ENCODE measurements at places on chromosomes 16 and 17.
A peak's percentile ranks its signal among the peaks of the same experiment; 100 is the strongest.

DNA sequence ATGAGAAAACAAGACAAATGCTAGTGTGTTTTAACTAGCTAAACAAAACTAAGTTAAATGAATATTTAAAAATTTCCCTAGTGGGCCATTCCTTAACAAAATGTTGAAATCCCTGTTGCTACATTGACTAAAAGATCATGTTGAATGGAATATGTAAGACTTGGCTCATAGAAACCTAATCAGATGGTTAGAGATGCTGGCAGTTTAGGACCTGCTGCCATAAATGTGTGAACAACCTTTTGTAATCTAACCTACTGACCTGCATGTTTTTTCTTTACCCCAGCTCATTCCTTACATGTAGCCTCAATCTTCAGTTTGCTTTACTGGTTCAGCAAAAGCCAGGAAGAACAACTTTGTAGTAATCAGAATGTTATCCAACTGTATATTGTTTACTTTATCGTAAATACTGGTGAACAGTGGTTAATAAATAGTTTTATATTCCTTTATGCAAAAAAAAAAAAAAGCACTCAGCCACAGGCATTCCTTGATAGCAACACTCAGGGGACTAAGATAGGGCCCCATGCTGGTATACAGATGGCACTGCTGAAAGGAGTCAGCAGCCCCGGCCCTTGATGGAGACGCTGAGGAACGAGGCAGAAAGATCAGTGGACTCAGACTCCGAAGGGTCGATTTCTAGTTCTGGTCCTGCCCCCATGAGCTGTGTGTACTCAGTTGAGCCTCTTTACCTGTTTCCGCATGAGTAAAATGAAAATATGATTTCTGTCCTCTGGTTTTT is 78.2 kb downstream of the MARF1 start:
- no peak for DNase-seq

DNA sequence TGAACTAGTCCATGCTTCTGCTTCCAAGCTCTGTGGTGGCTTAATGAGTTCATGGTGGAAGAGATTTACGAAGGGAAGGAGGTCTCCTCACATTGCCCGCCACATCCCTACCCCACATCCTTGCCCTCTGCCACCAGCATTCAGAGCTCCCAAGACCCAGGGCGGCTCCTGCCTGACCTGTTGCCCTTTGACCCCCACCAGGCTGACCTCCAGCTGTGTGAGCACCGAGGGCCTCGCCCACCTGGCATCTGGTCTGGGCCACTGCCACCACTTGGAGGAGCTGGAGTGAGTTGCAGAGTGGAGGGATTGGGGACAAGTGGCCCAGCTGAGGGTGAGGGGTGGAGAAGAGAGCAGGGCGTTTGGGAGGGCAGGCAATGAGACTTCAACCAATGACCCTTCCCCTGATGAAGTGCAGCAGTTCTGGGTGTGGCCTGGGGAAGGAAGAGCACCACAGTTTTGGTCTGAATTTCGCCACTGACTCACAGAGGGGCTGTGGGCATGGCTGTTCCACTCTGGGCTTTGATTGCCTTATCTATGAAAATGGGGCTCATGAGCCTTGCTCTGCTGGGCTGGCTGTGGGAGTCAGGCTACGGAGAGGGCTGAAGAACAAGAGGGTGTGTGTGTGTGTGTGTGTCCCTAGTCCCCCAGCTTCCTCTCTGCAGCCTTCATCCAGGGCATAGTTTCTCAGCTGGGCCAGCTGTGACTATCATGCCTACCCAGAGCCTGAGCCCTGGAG is 22.6 kb upstream of the CPNE2 start:
- DNase-seq, result no peak

DNA sequence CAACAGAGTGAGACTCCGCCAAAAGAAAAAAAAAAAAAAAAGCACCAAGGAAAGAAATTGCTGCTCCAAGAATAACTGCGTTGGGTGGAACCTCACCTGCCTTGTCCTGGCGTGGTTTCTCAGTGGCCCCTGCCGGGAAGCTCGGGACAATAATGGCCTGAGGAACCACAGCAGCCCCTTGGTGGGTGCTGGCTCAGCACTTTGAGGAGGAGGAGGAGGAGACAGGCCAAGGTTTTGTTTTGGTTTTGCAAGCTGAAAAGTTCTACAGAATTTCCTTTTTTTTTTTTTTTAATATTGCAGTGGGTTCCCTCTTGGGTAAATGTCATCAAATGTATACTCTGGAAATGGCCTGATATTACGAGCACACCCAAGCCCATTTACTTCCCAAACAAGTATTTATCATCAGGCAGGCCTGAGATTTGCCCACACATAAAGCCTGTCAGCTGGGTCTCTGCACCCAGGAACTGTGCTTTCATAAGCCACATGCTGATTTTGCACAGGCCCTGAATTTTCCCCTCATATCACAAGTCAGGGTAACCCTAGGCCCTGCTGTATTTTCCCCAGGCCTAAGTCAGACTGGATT is 78.3 kb downstream of the SOCS1 start:
- no peak for DNase-seq

DNA sequence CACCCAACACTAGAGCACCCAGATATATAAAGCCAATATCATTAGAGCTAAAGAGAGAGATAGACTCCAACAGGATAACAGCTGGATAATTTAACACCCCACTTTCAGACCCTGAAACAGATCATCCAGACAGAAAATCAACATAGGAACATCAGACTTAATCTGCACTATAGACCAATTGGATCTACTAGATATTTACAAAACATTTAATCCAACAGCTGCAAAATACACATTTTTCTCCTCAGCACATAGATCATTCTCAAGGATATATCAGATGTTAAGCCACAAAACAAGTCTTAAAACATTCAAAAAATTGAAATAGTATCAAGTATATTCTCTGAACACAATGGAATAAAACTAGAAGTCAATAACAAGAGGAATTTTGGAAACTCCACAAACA is 4.1 kb upstream of the CCL13 start:
- DNase-seq, result no peak

- DNase-seq, result no peak
These were observed 5.0 kb downstream of the FHOD1 start for GRCh38 chr16:67242138-67242730.

- no peak for DNase-seq
These were observed 1.4 kb upstream of the SLFN5 start for GRCh38 chr17:35241520-35241919.

GRCh38 chr16:78463591-78463990 is 364.1 kb downstream of the WWOX start:
- DNase-seq, result no peak

DNA sequence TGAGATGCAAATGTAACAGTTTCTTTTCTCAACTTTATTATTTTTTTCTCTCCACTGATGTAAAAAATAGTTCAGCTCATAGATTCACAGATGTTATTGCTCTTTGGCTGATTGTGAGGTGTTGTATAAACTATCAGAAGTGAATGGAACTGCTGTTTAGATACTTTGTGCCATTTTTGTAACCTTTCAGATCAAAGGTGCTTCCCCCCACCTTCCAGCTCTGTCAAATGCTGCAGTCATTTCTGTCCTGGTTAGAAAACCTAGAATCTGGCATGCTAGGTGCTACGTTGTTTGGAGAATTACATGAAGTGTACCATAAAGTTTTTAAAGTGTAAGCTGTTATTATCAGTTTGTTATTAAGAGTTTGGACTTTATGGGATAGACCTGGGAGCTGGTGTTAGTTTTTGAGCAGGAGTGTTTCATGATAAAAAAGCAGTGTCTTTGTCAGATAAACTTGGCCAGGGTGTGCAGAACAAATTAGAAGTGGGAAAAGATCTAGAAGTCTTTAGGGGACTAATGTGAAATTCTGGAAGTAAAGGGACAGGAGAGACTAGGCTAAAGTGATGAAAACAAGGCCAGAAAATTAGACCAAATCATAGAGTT is 1.8 kb upstream of the WIPI1 start:
- DNase-seq, result no peak

DNA sequence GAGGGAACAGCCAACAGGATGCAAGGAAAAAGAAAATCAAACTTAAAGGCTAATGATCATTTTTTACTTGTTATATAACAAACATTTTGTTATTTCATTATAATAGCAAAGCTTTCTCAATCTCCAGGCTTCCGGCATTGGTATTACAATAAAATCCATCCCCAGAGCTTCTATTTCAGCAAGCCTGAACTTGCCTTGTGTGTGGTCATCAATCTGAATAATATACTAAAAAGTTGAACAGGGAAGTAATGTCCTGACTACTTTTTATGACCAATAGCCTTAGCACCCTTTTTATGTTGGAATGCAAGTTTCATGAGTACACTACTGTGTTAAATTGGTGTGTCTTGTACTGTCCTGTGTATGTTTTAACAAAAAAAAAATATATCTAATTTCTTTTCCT is 27.1 kb upstream of the VWA3A start:
- DNase-seq, result no peak

- DNase-seq, result no peak
These were observed 71.4 kb downstream of the MARF1 start for GRCh38 chr16:15571557-15571956.

DNA sequence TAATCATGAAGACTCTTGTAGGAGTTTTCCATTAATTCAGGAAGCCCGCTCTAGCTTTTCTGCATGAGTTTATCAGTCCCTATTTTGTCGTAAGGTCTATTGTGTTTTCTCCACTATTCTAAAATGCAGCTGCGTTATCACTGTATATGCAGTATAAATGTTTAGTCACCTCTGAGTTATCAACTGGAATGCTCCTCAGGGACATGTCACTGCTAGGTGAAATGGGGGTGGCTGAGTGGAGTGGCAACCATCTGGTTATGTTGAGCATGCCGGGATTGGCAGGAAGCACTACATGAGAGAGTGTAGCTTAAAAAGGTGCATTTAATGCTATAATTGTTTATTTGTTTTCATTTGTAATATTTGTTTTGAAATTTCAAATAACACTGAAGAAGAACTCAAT is 285.2 kb upstream of the ELAC2 start:
- DNase-seq, result no peak

- DNase-seq, result peak; percentile 94
These were observed 18.2 kb upstream of the ABR start for GRCh38 chr17:1197781-1198490.

GRCh38 chr16:52071101-52071500 is 475.8 kb downstream of the TOX3 start:
- no peak for DNase-seq

DNA sequence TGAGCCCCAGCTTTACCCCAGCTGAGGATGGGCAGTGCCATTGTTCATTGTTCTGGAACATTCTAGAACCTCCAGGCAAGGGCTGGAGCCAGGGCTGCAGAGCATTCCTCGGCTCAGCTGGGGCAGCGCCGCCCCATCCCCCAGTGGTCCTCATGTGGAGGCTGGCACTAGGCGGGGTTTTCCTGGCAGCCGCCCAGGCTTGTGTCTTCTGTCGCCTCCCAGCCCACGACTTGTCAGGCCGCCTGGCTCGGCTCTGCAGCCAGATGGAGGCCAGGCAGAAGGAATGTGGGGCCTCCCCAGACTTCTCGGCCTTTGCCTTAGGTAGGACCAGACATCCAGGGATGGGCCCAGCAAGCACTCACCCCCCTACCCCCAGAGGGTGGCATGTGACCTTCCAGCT is at the start of gene TMEM95:
Gene TMEM95, plus strand, starts transcription at position 104 of the 400 bp plus-strand sequence. Its CDS starts 49 bp downstream, at position 153.
- no peak for DNase-seq

DNA sequence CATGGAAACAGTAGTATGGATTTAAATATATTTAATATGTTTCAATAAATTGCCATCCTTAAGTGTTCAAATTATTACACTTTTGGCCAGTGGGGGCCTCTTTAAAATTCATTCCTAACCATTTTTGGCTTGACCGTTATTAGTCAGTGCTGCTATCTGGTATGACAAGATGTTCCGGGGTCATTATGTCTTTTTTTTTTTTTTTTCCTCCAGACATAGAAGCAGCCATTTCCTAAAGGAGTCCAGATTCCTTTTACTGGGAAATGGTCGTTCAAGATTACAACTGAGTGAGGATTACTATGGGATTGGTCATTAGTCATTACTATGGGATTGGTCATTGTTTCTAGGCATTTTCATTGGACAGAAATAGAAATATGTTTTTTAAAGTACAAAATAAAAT is 53.4 kb downstream of the NF1 start:
- no peak for DNase-seq

GRCh38 chr17:69428252-69428980 is 13.9 kb downstream of the MAP2K6 start:
- no peak for DNase-seq

DNA sequence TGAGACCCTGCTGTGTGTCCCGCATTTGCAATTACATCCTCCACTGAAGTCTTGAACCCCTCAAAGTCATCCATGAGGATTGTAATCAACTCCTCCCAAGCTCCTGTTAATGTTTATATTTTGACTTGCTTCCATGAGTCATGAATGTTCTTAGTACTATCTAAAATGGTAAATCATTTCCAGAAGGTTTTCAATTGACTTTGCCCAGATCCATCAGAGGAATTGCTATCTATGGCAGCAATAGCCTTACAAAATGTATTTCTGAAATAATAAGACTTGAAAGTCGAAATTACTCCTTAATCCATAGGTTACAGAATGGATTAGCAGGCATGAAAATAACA is 2.5 kb upstream of the C16orf87 start:
- DNase-seq, result no peak

DNA sequence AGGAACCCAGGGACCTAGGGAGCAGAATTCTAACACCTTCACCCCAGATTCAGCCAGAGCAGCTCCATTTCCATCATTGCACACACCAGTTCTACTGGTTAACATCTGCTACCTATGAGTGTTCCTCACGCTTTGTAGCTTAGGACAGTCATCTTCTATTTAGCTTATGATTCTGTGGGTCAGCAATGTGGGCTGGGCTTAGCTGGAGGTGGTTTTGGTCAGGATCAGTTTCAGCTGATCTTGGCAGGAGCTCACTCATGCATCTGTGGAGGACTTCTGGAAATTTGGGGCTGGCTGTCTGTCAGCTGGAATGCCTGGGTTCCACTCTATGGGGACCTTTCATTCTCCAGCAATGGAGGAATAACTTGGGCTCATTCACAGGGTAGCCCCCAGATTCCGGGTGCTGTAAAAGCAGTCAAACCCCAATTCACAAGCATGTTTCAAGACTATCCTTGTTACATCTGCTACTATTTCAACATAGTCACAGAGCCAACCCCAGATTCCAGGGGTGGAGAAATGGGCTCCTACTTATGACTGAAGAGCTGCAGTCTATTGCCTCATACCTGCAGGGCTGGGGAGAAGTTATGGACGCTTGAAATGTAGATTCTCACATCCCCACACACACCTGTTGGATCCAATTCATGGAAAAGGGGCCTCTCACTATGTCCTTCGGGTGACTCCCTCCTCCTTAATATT is 3.4 kb upstream of the HP start:
- DNase-seq, result no peak

DNA sequence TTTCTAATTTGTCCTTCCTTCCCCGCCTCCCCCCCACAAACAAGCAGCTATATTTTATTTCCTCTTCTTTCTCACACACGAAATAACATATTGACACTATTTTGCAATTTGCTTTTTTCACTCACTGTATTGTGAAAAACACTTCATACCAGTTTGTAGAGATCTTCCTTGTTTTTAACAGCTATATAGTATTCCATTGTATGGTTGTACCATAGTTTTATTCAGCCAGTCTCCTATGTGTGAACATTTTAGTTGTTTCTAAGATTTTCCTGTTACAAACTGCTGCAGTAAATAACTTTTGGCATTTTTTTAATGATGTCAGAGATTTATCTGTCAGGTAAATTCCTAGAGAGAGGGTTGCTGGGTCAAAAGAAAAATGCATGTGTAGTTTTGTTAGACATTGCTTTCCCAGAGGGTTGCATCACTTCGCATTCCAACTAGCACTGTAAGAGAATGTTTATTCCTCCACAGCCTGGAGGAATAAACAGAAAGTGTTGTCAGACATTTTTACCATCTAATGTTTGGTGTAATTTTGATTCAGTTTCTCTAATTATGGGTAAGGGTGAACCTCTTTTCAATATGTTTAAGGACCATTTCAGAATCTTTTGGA is 101.2 kb downstream of the MRTFB start:
- no peak for DNase-seq
